ENCODE measurements at places on chromosomes 7 and 10. TPM values are rescaled to one million over a fixed set of nuclear protein-coding genes. Genes with fewer than 3 reads are reported as not detected.

The CALCR gene
- total RNA-seq: not detected

The WIPF3 gene
- total RNA-seq: 2.3 TPM

The TDRD1 gene
- total RNA-seq: 0.57 TPM

The RPEL1 gene
- total RNA-seq: not detected

The TSPAN13 gene
- total RNA-seq: 151 TPM

The LIPJ gene
- total RNA-seq: not detected

The GFRA1 gene
- 1.0 TPM for total RNA-seq

The FFAR4 gene
- 44.2 TPM for total RNA-seq

The ZNF467 gene
- 2.5 TPM for total RNA-seq

The OR2A1 gene
- total RNA-seq: not detected

The AQP1 gene
- 33.9 TPM for total RNA-seq

The UPK3B gene
- 0.72 TPM for total RNA-seq

The PTF1A gene
- total RNA-seq: not detected

The MDFIC gene
- total RNA-seq: 8.5 TPM

The DENND11 gene
- 38.1 TPM for total RNA-seq

The CRTAC1 gene
- total RNA-seq: 0.17 TPM

The NPC1L1 gene
- total RNA-seq: 0.11 TPM

The JAKMIP3 gene
- 0.10 TPM for total RNA-seq

The FKBP6 gene
- not detected for total RNA-seq

The HOXA7 gene
- total RNA-seq: 21.9 TPM

The CALHM1 gene
- total RNA-seq: not detected

Data from colonic mucosa (tissue), 4 donors.